ENCODE measurements at places on chromosomes 13 and 19.

- no peak for DNase-seq
Observed at GRCh38 chr19:42619271-42619670, 24.5 kb upstream of the CEACAM8 start.

DNA sequence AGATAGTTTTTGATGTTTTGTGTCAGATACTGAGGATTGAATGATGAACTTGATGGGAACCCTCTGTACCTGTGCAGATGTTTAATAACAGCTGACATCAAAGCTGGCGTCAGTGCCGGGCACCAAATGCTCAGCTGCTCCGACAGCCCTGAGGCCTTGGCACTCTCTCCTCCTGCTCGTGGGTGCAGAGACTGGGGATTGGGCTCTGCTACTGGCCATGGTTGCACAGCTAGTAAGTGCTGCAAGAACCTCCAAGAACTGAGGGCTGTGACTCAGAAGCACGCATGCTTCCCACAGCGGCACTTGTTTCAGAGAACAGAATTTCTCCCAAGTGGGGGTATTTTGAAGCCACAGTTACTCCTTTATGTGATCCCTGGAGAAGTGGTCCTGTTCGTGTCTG is 5.9 kb downstream of the LAMP1 start:
- DNase-seq, result no peak

DNA sequence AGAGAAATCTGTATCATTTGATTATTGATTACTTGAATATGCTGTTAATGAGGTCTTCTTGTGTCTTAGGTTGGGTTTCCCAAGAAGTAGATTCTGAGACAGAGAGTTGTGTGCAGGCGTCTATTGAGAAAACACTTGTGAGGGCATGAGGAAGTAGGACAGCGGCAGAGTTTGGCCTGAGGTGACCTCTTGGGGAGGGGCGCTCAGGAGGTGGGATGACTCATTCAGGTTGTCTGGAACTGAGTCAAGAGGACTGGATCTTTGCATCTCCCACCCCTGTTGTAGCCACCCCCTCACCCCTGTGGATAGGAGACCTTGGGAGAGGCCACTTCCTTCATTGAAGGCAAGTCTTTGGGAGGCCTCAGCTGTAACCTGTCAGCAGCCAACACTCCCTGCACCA is 35.2 kb upstream of the WDFY2 start:
- no peak for DNase-seq

DNA sequence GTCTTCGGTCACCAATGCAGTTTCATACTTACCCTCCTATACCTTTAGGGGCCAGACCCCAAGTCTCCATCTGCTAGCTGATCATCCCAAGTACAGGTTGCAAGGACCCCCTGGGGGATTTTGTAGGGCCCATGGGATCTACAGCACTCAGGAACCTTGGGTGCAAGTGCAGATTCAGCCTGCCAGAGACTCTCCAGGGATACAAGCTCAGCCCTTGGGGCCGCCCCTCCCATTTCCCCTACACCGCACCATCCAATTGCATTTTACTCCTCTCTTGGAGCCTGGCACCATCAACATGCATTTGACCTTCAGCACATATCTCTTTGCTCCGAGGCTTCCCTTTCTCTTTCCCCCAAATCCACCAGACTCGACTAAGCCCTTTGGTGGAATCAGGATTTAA is 154.7 kb upstream of the ZNF536 start:
- no peak for DNase-seq

- no peak for DNase-seq
Observed at GRCh38 chr19:5193192-5193591, 147.4 kb downstream of the PTPRS start.

DNA sequence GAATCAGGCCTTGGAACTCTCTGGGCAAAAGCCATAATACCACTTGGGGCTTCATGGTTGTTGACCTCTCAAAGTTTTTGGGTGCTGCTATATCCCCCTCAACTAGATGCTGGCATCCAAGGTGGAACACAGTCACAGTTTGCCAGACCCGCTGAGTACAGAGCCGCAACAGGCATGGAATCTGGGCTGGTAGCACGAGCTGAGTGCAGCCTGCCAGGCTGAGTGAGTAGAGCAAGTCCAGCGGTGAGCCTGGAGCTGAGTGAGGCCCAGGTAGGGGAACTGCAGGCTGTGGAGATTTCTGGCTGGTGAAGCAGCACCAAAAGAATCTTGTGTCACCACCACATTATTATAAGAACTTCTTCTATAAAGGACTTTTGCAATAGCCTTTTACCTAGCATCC is 192.6 kb downstream of the PCDH17 start:
- DNase-seq, result no peak

DNA sequence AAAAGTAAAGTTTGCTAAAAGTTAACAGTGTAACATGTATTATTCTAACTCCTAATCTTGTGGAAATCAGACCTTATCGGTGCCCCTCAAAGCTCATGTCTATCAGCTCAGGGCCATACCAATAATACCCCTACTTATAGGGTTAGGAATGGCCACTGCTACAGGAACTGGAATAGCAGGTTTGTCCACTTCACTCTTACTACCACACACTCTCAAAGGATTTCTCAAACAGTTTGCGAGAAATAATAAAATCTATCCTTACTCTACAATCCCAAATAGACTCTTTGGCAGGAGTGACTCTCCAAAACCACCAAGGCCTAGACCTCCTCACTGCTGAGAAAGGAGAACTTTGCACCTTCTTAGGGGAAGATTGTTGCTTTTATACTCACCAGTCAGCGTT is 1677.7 kb downstream of the OLFM4 start:
- DNase-seq, result no peak

GRCh38 chr13:78978381-78978998 is 319.5 kb upstream of the OBI1 start:
- no peak for DNase-seq

- no peak for DNase-seq
Observed at GRCh38 chr19:16001481-16002312, 52.9 kb downstream of the OR10H4 start.

All from stimulated activated CD8-positive, alpha-beta memory T cell treated with anti-CD3 and anti-CD28 coated beads, Interleukin-7, amount 100 ng/mL, for 48 hours (primary cell).